Bone marrow (tissue), 2 donors: ENCODE measurements at places on chromosomes 1 and 21.

GRCh38 chr1:41900603-41901444 is 17.9 kb downstream of the HIVEP3 start:
- DNase-seq, result no peak

- no peak for DNase-seq
These were observed 18.4 kb upstream of the COL6A2 start for GRCh38 chr21:46079352-46080170.

- DNase-seq, result no peak
These were observed 268.1 kb downstream of the GRIK1 start for GRCh38 chr21:29671728-29672127.

- DNase-seq, result no peak
These were observed 85.6 kb upstream of the CLDN14 start for GRCh38 chr21:36565540-36565939.

- no peak for DNase-seq
These were observed 24.3 kb upstream of the ELAVL4 start for GRCh38 chr1:50084389-50084788.

DNA sequence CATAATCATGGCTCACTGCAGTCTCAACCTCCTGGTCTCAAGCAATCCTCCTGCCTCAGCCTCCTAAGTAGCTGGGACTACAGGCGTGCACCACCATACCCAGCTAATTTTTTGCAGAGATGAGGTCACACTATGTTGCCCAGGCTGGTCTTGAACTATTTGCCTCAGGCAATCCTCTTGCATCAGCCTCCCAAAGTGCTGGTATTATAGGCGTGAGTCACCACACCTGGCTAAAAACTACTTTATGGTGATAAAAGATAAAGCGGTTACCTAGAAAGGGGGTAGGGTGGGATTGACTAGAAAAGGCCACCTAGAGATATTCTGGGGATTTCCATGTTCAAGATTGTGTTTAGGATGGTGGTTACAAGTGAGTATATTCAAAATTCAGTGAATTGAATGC is 5.0 kb downstream of the TSTD1 start:
- no peak for DNase-seq

GRCh38 chr1:4018466-4019146 is 118.5 kb upstream of the C1orf174 start:
- DNase-seq, result no peak

DNA sequence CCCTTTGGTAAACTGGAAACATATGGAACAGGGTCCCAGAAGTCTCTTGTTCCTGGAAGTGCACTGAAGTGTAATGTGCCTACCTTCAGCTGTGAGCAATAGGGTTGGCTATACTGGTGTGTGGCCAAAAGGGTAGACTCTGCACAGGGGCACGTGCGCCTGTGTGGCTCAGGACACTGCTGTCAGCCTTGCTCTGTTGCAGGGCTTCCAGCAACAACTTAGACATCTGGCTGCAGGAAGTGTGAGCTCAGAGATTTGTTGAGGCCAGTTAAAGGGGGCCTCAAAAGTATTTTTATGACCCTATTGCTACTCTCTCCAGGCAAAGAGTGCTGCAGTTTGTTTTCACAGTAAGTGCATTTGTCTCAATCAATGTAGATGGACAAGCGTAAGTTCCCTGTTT is 7.5 kb downstream of the CTPS1 start:
- DNase-seq, result no peak

DNA sequence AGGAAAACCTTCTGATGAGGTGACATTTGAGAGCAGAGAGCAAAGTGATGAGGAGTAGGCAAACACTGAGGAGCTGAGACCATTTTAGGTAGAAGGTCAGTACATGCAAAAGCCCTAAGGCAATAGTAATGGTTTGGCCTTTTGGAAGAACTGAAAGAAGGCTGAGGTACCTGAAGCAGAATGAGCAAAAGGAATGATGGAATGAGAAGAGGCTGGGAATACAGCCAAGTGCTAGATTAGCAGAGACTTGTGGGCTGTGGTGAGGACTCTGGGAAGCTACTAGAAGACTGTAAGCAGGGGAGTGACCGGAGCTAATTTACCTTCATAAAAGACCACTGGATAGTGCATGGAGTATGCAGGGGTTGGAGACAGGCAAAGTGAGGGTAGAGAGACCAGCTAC is 77.9 kb downstream of the GFI1 start:
- DNase-seq, result no peak

- no peak for DNase-seq
These were observed 3.3 kb downstream of the NCMAP start for GRCh38 chr1:24558902-24559791.

GRCh38 chr1:86089765-86090164 is 66.8 kb downstream of the COL24A1 start:
- no peak for DNase-seq

DNA sequence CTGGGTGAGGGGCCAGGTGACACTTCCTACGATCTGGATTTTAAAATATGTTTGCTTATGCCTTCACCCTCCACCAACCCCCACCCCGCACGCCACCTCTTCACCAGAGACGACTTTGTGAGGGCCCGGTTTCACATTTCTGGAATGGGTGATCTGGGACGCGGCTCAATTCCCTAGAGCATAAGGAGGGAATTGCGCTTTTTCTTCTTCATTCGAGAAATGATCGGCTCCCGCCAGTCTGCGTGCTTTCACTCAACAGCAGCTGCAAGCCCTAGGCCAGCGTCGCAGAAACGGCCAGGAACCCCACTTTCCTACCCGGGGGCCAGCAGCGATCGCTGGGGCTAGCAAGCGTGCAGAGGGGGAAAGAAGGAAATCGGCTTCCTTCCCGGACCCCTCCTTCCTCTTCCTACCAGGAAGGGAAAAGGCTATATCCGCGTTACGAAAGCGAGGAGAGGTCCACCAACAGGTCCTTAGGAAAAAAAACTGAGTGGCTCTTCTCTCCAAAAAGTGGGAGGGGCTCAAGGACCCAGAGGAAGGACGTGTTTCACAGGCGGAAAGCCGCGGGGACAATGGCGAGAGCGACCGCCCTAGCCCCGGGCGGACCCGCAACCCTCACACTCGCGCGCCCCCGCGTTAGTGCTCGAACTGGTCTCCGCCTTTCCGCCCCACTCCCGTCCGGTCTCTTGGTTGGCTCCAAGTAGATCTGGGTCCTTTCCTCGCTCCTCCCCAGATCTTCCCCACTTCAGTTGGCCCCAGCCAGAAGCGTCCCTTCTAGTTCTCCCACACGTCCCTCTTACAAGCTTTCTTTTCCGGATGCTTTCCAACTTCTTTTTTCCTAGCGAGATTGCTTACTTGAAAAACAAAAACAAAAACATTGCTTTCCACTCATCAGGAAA is 1.1 kb upstream of the ADAMTS1 start:
- no peak for DNase-seq

DNA sequence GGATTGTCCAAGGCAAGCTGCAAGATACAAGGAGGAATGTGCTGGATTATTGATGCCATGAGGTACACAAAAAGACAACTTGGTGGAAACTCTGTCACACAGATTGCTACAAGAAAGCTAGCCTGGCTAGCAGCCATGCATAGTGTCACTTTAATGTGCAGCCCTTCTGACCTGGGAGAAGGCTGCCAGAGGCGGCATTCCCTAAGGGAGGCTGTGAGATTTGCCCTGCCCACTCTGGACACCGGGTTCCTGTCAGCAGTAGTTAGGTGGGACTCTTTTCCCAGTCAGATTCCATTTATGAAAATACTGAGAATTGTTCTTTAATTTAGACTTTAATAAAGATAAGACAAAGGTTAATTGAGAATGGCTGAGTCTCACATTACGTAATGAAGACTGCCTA is 47.8 kb upstream of the SYT6 start:
- DNase-seq, result no peak

DNA sequence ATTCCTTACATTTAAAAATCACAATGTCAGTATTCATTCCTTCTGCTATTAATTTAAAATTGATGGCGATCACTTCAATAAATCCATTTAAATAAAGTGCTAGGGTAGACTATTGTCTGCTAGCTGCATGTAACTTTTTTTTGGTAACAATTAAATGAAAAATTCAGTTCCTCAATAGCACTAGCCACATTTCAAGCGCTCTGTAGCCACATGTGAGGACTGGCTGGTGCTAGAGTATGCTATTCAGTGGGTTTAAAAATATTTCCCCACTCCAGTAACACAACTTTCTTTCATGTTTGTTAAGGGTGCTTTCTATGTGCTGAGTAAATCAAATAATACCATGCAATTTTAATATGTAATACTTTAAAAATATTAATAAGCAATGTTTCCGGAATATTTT is 108.2 kb downstream of the LTN1 start:
- DNase-seq, result no peak

DNA sequence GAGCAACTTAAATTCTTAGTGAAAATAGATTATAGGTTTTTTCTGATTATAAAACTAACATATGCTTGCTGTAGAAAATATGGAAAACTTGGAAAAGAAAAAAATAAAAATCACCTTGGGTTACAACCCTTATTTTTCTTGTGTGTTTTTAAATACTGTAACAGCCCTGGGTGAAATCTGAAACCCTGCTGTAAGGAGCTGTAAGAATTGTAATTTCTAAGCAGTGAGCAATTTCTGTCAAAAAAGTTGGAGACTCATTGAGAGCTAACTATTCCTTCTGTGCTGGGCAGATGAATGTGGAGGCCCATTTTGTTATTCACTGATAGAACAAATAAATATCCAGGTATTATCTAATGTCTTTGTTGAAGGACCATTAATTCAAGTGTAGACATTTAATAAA is 42.6 kb downstream of the ADCY10 start:
- DNase-seq, result no peak

DNA sequence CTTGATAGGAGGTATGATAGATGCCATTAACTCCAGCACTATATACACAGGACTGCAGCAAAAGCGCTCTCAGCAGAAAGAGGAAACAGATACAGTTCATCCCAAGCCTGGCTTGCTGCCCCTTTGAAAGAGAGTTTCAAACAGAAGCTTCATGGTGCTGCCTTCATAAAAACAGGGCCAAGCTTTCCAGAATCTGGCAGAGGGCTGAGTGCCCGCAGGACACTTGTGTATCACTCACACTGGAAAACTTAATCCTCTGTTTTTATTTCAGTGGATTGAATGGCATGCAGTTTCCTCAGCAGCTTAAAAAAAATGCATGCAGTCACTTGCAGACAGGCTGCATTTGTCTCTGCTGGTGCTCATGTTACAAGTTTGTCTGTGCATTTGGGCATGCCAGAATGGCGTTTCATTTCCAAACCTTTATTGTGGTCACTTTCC is 40.4 kb downstream of the KCNJ15 start:
- DNase-seq, result no peak

GRCh38 chr1:61727544-61727943 is 2.6 kb upstream of the TM2D1 start:
- no peak for DNase-seq

DNA sequence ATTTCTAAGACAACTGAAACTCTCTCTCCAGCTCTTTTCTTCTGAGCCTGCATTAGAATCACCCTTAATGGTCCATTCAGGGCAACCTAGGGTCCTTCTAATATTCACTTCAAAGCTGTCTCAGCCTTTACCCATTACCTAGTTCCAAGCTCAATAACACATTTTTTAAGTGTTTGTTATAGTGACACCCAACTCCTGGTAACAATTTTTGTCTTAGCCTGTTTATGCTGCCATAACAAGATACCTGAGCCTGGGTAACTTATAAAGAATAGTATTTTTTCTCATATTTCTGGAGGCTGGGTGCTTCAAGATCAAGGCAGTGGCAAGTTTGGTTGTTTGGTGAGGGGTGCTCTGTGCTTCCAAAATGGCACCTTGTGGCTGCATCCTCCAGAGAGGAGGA is 531.5 kb upstream of the USP24 start:
- no peak for DNase-seq

- DNase-seq, result no peak
These were observed 134.3 kb downstream of the ZP4 start for GRCh38 chr1:237756304-237756967.

GRCh38 chr1:119220991-119221390 is 80.5 kb upstream of the WARS2 start:
- no peak for DNase-seq

DNA sequence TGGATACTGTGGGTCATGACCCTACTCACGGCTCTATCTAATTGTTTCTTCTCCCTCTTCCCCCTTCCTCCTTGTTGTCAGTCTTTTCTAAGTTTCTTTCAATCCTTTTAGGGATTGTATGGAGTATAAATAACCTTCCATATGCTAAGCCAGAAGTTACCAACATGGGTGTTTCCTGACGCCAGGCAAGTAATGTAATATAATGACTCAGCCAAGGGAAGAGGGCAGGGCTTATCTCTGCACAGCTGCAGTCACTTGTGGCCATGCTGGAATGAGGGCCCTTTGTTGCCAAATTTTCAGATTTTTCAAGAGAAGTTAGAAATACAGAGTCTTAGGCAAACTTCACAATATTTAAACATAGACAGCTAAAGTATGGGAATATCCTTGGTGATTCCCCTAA is 194.6 kb downstream of the ST6GALNAC3 start:
- no peak for DNase-seq

DNA sequence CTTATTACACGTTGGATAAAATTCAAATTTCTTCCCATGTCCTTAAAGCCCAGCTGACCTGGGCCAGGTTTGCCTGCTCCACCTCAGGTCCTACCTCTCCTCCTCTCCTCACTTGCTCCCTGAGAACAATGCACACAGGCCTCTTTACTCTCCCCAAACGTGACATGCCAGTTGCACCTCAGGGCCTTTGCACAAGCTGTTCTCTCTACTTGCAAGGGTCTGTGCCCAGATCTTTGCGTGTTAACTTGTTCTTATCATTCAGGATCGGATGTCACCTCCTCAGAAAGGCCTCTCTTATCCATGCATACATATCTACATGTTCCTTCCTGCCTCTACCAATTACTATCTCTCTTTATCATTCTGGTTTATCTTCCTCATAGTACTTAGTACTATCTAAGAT is 14.7 kb upstream of the LEFTY1 start:
- no peak for DNase-seq

GRCh38 chr1:30648408-30649000 is 74.9 kb downstream of the MATN1 start:
- no peak for DNase-seq

DNA sequence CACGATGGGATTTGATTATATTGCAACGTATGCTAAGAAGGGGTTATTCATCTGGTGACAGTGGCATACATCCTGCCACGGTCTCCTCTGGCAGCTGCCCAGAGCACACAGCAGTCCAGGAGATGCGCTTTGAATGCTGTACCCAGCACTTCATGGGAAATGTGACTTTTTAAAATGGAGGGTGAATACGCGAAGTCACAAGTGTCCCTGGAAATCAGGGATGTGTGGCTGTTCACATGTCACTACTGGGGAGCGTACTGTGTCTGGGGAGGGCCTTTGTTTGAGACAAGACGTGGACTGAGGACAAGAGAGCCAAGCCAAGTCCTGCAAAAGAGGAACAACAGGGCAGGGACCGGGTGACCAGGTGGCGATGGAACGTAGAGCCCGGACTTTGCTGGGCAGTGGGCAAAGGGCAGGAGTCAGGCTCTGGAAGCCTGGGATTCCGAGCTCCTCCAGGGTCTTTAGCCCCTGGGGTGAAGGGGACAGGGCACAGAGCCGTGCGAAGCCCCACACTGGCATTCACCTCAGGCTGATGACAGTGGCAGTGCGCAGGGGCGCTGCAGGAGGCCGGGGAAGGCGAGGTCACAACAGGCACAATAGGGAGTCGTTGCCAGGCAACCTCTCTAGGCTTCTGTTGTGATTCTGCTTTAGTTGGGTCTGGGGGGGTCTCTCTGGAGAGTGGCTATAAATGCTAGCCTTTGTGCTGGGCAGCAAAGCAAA is 11.4 kb upstream of the ZBTB21 start:
- no peak for DNase-seq

- no peak for DNase-seq
These were observed 30.2 kb upstream of the C1orf105 start for GRCh38 chr1:172390301-172390682.
